ENCODE measurements at places on chromosomes 7 and 10.

- no peak for DNase-seq
These were observed 22.9 kb upstream of the DMTF1 start for GRCh38 chr7:87129332-87129731.

DNA sequence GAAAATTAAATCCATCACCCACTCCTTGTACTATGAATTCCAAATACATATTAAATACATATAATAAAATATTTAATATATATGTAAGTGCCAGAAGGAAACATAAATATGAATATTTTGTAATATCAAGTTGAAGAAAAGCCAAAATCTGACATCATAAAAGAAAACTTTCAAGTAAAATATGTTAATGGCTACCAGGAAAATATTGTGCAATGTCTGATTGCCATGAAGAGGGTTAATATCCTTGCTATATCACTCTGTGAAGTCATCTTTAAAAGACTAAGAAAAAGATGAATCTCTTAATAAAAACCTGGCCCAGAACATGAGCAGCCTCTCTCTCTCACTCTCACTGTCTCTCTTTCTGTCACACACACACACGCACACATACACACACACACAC, 130.2 kb downstream of the EGFR start:
- no peak for DNase-seq

GRCh38 chr10:84135836-84136235, 3.5 kb upstream of the GHITM start:
- DNase-seq, result no peak

GRCh38 chr7:121116396-121116795, 127.9 kb downstream of the CPED1 start:
- no peak for DNase-seq

DNA sequence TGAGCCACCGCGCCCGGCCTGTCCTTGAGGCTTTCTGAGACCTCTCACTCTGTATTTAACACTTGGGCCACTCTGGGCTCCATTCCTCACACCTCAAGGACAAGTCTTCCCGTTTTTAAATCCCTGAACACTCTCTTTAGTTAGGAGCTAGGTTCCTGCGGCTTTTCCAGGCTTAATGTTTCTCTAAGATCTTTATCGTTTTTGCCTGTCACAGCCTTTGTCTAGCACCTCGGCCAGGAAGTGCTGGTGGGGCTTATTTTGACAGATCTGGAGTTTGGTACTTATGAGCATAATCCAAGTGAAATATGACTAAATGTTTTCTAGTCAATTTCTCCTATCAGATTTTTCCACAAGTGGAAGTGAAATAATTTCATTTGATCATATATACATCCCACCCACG, 186.6 kb downstream of the DPY19L1 start:
- no peak for DNase-seq

DNA sequence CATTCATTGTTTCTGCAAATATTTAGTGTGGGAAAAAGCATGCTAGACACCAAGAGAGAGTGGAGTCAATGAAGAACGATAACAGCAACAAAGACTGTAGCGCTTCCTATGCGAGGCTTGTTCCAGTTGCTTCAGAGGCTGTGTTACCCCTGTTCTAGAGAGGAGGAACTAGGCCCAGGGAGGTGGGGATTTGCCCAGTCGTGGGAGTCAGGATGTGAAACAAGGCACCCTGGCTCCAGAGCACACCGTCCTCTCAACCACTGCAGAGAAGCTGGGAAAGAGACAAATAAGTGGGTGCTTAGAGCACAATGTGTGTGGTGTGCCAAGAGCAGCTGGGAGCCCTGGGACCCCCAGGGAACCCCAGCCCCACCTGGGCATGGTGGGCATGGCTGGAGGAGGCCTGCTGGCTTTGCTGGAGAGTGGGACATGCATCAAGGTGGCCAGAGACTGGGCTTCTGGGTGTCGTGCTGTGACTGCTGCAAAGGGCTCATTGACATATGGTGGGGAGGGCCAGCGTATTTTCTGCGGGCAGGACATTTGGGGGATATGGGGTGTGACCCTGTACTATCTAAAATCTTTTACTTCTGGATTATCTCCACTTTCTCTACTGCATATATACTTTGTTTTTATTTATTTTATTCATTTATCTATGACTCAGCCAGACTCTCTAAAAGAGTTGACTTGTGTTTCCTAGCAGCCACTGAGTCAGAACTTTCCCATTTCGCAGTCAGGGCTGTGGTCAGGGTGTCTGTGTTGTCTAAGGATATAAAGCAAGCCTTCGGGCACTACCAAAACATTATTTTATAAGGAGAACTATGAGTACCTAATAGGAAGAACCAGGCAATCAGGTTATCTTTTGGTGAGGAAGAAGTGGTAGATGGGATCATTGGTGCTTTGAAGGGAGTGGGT, 95.4 kb downstream of the TCF7L2 start:
- no peak for DNase-seq

DNA sequence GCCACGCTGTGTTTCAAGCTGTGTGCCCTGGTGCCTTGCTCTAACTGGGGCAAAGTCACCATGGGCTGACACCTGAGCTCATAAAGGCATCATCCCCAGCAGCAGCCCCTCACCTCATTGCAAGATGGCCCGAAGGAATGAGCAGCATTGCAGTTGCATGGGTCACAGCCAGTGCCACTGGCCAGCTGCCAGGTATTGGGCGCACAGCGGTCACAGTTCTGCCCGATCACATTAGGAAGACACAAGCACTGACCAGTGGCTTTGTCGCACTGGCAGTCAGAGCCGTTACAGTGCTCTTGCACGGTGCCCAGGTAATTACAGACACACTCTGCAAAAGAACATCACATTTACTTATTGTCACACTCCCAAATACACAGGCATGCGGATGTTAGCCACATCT, 51.1 kb downstream of the LAMB1 start:
- no peak for DNase-seq

- no peak for DNase-seq
These were observed 91.2 kb upstream of the PITRM1 start for GRCh38 chr10:3263747-3264146.

DNA sequence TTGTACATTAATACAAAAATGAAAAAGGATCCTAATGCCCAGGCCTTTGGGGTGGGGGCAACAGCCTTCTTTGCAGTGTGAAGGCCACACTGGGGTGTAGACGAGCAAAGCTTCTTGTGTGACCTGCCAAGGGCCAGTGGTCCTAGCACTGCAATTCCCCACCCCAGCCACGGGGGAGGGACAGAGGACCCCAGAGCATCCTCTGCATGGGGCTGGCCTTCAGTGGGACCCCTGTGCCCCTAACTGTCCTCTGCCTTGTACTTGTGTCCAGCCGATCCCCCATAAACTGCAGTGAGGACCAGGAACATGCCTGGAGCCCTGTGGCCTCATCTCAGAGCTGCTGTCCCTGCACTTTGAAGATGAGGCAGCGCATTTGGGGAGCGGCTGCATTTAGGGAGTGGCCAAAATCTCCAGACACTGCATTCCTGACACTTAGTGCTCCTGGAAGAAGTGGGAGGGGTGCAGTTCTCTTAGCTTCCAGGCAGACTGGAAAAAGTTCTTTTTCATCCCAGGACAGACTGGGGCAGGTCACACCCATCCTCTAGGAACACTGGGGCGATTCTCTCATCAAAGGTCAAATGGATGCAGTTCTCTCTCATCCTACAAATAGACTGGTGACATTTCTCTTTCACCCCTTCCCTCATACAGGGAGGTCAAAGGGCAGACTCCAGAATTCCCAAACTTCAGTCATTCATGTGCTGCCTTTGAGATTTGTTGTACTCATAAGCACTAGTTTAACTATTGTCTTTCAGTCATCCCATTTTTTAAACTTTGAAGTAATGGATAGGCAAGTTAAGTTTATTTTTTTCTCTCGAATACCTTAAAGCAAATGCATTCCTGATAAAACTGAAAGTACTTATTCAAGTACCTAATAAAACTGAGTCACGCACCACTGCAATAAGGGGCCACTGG, 922 bp upstream of the MYO1G start:
- no peak for DNase-seq

- no peak for DNase-seq
These were observed 38.8 kb downstream of the FGFR2 start for GRCh38 chr10:121559326-121560026.

DNA sequence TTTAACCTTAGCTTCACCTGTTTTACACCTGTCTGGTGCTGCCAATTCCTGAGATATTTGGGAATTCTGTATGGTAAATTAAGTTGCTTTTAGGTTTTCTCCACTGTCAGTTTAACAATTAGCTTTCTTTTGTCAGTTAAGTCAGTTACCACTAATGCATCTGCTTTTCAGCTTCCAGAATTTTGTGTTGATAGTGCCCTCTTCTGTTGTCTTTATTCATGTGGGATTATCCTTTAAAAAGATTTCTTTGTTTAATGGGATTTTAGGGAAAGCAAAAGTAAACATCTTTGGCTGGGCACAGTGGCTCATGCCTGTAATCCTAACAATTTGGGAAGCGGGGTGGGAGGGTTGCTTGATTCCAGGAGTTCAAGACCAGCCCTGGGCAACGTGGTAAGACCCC, 8.1 kb downstream of the TFAM start:
- DNase-seq, result no peak

GRCh38 chr7:22865602-22865960, 42.9 kb upstream of the TOMM7 start:
- no peak for DNase-seq

DNA sequence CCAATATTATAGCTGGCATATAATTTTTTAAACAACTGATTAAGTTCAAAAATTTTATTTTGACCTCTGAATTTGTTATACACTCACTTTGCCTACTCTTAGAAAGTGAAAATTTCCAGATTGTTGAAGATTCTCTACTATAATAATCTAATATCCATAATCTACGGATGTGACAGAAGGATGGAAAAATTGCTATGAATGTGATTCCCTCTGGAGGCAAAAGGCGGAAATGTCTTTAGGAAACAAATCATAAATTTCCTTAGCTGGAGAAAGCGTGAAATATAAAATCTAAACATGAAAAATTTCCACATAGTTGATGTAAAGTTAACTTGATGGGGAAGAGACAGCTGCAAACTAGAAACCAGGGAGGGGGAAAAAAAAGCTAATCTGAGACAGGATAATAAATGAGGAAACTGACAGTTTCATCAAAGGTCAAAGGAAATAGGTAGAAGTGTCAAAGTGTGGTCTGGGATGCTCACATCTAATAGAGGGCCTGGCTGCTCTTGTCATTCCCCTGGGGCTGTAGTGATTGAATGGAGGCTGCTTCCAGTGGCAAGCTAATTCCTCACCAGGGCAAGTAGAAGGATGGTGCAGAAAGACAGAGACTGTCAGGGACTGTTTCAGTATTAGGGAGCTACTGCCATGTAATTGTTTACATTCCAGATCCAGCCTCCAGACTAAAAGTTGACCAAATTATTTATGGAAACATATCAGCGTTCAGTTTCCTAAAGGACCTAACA, 264.5 kb downstream of the SDHAF3 start:
- DNase-seq, result no peak

DNA sequence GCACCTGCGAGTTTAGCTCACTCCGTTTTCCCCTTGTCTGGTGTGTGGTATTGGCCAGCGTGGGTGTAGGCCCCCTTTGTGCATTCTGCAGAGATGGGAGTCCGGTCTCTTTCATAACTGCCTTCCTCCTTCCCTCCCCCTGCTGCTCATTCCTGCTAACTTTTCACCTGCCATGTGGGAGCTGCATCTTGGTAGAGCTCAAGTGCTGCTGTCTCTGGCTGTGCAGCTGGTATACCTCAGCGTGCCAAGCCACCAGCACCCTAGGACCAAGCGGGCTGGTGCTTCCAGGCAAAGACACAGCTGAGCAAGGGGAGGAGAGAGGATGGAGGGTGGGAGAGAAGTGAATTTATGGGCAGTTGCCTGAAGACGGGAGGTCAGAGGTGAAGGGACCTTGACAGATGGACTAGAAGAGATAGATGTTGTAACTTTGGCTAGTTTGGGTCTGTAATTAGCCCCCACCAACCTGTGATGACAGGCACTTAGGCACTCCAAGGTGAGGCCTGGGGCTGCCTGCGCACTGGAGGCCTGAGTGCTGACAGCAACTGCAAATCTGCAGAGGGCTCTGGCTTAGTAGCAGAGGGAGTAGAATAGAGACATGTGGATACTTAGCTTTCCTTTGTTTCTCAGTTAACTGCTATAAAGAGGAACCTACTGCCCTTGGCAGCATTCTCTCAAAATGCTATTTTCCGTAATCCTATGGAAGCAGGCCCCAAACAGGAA, 148.8 kb upstream of the AGK start:
- no peak for DNase-seq

DNA sequence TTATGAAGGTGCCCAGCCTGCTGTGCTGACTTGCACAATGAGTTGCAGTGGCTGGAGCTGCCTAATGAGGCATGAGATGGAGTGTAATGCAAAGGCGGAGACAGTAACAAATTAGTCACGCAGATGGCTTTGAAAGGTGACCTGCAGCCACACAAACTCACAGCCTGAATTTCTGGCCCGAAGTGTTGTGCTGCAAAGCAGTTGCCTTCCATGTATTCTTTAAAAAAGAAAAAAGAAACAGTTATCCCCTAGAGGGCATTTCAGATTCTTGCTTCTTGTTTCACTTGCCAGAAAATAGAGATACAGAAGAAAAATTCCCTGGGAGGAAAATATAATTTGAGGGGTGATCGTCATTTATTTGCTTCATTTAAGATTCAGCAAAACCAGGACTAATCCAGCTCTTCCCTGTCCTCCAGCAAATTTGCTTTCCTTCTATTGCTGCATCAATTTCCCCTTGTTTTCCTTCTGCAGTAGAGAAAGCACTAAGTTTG, 239.9 kb downstream of the ADRA2A start:
- DNase-seq, result no peak

DNA sequence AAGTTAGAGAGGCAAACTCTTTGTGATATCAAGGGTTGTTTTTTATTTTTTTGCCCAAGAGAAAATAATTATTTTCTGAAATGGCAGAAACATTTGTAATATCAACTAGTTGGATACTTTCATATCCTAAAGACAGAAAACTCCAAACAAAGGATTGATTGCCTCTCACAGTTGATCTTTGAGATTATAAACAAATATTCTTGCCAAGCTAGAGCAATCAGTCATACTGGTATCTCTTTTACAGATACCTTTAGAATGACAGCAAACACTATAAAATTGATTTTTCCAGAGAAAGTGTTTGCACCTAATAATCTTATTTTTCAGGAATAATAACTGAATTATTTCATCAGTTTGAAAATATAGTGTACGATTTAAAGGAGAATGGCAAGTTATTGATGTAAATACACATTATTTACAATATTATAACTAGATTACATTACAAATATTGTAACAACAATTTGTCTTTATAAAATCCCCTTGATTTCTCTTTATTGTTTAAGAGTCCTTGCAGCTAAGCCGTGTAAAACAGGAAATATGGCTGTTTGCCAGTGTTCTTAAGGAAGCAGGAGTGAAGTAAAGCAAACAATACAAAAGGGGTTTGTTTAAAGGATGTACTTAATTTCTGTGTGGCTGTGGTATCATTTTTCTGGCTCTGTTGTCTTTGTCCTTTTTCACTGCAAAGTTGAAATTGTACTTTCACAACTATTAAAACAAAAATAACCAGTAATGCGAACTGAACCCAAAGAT, 58.4 kb downstream of the MAPK8 start:
- no peak for DNase-seq
